Activated T-cell treated with anti-CD3 and anti-CD28 coated beads, Interleukin-2, amount 50 U/mL, for 72 hours (primary cell): ENCODE measurements at places on chromosomes 11 and 22. TPM values are rescaled to one million over a fixed set of nuclear protein-coding genes. Genes with fewer than 3 reads are reported as not detected.

GRCh38 chr11:16982256-16982671, 31.9 kb downstream of the PLEKHA7 start:
- DNase-seq: no peak

DNA sequence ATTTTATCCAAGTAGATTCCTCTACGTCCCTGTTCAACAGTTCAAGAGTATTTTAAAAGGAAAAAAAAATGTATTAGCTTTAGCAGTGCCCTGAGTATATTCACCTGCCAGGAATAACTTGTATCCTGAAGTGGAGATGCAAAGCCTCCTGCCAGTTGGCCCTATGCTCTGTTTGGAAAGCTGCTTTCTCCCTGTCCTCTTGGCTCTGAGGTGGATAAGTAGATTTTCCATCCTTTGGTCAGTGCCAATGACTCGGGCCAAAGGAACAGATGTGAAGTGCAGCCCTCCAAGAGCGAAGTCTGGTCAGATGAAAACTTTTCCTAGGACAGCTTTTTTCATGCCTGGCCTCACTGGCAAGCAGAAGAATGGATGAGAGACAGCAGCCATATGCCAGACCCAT, 839.9 kb upstream of the TENM4 start:
- no peak for DNase-seq

DNA sequence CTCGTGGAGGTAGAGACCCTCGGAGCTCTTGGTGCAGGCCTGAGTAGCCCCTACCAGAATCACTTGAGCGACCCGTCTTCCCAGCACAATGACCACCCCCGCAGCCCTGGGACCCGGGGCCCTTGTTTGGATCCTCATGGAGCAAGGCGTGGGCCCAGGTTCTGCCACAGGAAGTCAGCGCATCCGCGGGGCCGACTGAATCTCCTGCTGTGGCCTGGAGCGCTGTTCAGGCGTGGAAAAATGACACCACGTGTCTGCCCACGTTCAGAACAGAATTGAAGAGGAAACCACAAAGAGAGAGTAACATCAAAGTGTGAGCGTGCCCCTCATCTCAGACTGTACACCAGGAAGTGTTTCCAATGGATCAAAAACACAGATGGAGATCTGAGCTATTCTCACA, 1479.2 kb downstream of the TBC1D22A start:
- DNase-seq: no peak

DNA sequence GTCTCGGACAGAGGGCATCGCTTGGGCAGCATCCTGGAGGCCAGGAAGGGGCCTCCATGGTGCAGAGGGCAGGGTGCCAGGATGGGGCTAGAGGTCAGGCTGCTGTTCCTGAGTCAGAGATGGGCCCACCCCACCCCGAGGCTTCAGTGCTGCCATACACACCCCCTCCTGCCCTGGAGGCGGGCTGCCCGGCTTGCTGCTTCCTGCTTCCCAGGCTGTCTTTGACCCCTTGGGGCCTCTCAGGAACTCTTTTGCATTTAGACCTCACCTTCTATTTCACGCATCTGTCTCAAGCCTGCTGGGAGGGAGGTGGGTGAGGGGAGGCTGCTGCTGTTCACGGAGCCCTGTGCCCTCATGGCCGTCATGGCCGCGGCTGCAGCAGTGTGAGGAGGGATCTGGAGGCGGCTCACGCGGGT, 6.6 kb upstream of the GRAMD4 start:
- peak; percentile 31 for DNase-seq

GRCh38 chr11:236774-237767, at the start of gene PSMD13:
TSS of gene PSMD13 (plus strand) at chr11:236976. CDS start at chr11:237050, 74 bp downstream.
- peak; percentile 93 for DNase-seq

- DNase-seq: no peak
Measured at GRCh38 chr11:90669094-90669493, 446.2 kb upstream of the CHORDC1 start.

DNA sequence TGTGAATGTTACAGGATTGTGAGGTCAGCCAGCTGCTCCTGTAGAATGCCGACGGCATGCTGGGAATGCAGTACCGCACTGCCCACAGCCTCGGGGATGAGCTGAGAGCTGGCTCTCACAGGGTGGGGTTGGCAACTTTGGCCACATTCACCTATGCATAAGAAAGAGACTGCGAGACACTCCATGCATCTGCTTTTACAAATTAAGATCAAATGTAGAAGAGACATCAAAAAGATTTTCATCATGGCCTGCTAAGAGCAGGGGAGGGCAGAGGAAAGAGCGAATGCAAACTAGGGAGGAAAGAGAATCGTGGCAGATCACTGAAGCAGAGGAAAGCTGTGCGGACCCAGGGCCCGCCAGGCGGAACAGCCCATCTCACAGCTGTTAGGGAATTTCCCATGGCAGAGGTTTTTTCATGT, 49.8 kb upstream of the SPATA19 start:
- no peak for DNase-seq

- DNase-seq: no peak
Measured at GRCh38 chr11:63014408-63015055, 1.1 kb downstream of the SLC22A8 start.

DNA sequence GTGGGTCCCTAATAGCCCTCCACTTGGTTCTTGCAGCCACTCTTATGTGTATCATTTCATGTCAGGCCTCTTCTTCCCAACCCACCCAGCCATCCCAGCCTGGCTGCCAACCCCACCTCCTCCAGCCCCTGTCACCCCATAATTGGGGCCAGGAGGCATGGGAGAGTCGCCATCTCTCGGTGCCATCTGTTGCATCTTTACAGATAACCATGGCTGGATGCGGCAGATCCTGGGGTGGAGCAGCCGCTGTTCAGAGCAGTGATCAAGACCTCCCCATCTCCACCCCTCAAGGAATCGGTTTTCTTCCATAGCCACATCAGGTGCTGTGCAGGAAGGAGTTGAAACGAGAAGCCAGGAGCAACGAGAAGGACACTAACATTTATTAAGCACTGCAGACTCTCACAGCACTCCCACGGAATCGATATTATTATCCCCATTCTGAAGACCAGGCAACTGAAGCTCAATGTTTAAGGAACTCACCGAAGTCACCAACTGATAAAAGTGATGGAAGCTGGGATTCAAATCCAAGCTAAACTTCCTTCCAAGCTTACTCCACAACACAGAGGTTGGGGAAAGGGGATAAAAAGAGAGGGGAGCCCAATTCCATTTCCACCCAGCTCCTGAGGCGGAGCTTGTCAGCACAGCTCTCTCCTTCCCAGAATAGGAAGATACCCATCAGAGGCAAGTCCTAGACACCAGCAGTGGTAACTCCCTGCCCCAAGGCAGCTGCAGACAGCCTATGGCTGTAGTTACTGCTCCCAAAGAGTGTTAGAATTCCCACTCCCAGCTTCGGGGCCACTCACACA, 2.7 kb downstream of the SLC43A1 start:
- no peak for DNase-seq

GRCh38 chr11:86672007-86672621, at the start of gene ME3:
TSS of gene ME3 (minus strand) at chr11:86672616.
- peak; percentile 60 for DNase-seq

Gene KCNJ11
- not detected for total RNA-seq

Gene NCR3LG1
- total RNA-seq: 1.3 TPM

Gene GRIA4
- not detected for total RNA-seq
